IPS DF 6.9 (cell line): ENCODE measurements at places on chromosomes 2 and 18.

DNA sequence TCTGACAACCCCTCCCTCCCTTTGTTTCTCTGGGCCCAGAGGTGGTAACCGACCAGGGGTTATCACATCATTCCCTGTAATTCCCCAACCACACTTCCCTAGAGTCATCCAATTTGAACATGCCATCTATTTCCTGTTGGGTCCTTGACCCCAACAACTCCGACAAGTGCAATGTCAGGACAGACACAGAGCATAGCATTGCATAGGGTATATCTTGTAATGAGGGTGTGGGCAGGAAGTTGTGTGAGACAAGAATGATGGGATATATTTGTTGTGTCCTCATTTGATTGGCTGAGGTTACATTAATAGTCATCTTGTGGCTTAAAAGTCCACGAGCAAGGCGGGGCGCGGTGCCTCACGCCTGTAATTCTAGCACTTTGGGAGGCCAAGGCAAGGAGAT lies 33.4 kb upstream of the CNOT11 start:
- no peak for DNase-seq

- no peak for DNase-seq
These were observed 162.0 kb upstream of the SOX11 start for GRCh38 chr2:5530011-5530696.

DNA sequence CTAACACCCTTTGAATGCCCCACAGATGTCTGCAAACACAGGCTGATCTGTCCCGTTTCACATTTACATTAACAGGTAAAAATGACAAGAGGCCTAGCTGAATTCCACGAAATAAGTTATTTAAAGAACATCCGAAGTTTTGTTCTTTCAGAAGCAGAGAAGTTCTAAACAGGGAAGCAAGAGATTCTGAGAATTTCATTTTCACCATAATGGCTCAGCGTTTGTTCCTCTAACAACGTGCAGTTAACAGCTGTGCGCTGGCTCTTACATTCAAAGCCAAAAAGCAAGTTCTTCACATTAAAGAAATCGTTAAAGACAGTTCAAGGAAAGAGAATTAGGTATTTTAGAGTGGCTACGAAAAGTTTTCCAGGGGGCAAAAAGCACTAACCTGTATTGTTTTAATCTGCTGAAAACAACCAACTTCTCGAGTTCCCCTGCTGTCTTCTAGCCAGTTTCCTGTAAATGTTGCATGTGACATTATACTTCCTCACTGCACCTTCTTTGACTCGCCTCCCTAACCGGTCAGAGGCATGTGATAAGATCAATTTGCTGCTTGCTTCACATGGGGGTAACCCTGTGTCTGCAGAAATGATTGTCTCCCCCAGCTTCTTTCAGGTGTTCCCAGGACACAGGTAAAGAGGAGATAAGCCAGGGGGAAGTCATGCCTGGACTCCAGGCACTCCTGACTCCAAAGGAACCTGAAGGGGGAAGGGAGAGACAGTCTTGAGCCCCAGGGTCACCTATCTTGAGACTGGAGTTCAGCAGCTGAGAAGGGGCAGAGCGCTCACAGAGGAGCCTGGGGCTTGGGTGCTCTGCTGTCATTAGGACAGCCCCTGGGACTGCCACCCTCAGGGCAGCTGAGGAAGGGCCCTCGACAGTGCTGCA lies 36.8 kb upstream of the WIPF1 start:
- DNase-seq: no peak

DNA sequence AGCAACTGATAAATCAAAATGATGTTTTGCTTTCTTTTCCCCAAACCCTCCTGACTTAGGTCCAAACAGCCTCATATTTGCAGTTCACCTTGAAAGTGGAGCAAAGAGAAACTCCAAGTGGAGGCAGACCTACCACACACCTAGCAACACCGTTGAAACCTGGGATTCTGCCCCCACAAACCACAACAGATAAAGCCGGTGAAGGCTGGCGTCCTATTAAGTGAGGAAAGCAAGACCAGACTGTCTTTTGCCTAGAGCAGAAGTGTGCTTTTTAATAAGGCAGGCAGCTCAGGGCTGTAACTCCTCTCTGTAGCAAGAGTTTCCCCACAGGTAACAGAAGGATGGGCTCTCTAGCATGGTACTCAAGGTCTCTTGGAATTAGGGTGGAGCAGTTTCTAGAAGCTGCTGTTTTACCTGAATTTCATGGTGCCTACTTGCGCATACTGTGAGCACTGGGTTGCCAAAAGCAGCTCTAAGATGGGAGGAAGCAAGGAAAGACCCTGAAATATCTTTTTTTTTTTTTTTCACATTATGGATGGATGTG lies 336.9 kb downstream of the BCL11A start:
- no peak for DNase-seq

DNA sequence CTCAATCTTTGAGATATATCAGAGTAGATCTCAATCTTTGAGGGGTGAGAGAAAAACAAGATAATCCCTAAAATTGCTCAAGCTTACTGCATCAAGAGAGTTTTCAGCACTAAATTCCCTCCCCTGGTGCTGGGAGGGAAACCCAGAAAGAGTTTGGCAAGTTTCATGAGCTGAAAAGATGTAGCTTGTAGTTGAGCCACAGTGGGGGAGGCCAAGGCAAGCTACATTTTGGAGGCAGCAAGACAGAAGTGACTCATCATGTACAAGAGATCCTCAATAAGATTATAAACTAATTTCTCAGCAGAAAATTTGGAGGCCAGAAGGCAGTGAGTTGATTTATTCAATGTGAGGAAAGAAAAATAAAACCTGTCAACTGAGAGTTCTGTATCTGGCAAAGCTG lies 308.2 kb downstream of the PIEZO2 start:
- DNase-seq: no peak

- no peak for DNase-seq
These were observed 220.3 kb downstream of the C1D start for GRCh38 chr2:67842375-67842959.

DNA sequence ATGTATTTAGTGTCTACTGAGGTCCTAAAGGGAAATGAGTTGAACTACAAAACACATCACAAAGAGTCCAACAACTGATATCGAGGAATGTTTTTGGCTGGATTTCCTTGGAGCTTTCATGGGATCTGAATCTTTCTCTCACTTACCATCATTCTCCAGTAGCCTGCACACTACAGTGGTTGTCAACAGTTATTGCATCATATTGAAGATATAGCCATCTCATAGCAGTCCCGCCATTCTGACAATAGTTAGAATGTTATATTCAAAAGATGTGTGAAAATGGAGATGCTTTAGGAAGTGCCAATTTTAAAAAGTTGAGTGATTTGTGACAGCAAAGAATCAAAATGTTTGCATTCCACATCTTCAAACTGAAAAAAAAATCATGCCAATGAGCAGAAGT lies 186.8 kb downstream of the DSC3 start:
- DNase-seq: no peak

DNA sequence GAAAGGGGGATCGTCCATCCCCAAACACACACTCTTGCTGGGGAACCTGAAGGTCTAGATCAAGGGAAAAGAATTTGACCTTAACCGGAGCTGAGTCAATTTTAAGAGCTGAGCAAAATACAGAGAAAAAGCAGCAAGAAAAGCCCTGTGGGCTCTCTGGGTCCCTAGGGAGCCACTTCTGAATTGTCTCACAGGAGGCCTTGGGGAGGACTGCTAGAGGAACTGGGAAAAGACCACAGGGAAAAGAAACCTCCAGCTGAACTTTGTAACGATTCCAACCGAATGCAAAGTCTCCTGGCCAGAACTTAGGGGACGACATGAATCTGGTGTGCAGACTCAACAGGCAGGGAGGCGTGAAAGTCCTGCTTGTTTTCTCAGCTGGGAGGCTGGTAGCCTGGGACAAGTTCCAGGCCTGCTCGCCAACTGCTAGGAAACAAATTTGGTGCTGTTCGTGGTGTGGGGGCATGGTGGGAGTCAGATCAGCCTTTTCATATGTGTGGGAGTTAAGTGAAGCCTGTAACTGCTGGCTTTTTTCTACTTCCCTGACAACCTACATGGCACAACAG lies 644.6 kb upstream of the CNTNAP5 start:
- no peak for DNase-seq

- DNase-seq: no peak
These were observed 34.6 kb downstream of the ASXL3 start for GRCh38 chr18:33612632-33613031.

DNA sequence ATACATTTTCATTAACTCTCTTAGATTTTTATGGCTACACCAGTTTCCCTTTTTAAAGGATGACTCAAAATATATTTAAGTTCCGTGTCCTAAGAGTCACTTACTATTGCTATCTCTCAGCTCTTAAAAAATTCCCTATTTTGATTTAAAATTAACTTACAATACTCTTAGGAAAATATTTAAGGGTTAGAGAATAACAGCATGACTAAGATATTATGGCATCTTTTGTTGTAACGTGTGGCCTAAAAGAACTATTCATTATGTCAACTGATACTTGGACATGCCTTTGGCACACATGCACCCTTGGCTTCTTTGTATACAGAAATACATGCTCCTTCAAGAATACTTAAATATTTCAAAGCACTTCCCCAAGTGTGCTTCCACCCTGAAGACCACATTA lies 42.3 kb downstream of the SCN3A start:
- DNase-seq: no peak

DNA sequence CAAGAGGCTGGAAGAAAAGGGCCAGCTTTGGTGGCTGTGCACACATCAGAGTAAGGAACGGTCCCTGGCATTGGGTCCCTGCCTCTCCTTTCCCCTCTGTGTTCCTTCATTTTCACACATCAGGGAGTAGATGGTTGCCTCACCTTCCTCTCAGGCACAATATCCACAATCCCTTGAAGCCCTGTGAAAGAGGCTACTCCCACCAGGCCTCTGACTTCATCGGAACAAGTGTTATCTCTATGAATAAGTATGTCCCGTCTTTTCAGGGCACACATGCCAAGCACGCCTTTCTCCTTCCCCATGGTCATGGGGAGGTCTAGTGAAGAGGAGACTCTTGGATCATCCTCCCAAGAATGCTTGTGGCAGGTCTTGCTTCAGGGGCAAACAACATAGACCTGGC lies 61.2 kb upstream of the LMAN1 start:
- DNase-seq: no peak

- DNase-seq: peak; percentile 37
These were observed 107.7 kb upstream of the ATP8B1 start for GRCh38 chr18:57910817-57911216.

- DNase-seq: no peak
These were observed 76.9 kb upstream of the AGAP1 start for GRCh38 chr2:235416858-235417499.

DNA sequence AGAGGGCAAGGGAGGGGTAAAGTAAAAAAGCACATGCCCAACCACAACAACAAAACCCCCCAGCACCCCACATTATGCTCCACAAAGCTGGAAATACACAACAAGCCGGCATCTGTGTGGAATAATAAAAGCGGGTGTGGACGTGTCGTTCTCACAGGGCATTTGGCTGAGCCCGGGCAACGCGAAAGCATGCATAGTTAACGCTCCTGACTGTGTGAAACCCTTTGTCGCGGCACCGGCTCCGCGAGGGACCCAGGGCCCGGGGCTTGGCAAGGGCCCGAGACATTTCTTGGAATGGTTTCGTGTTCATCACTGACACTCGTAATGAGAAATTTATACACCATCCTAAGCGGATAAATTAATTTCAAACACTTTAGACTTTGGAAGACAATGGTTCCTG lies 165.6 kb downstream of the INHBB start:
- no peak for DNase-seq

DNA sequence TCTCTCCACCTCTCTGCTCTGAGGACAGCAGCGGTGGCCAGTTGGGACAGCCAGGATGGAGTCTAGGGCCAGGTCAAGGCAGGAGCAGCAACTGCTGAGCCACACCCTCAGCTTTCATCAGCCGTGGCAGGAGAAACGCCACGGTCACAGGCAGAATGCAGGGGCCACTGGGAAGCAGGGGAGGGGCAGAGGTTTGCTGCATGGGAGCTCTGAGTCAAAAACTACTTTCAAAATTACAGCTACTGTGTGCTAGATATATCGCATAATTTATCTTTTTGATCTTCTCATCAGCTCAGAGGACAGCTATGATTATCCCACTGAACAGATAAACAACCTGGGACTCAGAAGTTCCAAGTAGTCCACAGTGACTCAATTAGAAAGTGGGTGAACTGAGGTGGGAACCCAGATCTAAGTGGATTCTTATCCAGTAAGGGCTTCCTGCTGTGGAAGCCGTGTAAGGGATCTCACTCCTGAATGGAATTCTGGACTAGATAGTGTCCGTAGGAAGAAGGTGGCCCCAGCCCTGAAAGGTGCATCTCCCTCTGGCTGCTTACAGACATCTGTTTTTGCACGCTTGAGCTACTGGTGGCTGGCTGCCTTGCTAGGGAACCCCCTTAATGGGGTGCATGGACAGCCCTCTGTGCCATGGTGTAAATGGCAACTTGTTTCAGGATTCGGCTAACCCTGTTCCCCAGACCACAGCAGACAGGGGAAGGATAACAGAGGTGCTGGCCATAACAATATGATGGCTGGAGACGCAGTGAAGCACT lies 194.6 kb upstream of the SMAD2 start:
- DNase-seq: no peak

GRCh38 chr2:69796174-69796573 lies 33.3 kb upstream of the GMCL1 start:
- no peak for DNase-seq

- no peak for DNase-seq
These were observed 8.9 kb upstream of the DARS1 start for GRCh38 chr2:135994281-135994680.

- DNase-seq: no peak
These were observed 3.9 kb downstream of the ABCB11 start for GRCh38 chr2:169027234-169027633.

DNA sequence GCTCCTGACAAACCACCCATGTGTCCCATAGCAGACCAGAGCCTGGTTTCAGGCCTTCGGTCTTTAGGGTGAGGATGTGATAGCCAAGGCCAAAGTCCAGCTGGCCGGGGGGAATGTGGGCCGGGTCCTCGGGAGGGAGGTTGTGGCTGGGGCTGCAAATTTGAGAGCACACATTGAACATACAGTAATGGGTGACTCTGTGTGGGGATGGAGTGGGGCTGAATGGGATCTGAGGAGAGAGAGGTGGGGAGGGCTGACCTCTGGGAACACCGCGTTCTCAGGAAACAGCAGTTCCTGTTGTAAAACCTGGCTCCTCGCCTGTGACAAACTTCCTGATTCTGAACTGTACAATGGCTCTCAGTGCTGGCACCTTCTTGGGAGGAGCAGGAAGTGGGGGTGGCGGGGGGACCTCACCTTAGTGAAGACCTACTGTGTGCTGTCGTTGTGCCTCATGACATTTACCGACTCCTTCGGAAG lies 48.8 kb downstream of the MCFD2 start:
- no peak for DNase-seq

DNA sequence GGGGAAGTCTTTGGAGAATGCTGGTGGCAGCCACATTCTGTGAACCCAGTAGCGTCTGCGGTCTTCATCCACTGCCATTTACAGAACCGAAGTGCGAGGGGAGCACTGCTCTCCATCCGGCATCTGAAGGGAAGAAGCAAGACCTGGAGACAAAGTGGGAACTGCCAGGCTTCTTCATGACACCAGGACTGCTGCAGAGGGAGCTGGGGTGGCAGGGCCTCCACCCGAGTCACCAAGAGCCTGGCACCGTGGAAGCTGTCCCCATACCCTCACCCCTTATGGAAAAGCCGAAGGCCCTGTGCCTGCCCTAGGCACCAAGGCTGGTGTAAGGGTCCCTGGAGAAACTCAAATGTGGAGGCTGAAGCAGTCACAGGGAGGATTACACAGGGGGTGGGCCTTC lies 79.8 kb downstream of the CIB4 start:
- no peak for DNase-seq

- no peak for DNase-seq
These were observed 21.9 kb upstream of the MGAT5 start for GRCh38 chr2:134231965-134232340.
